ENCODE measurements at places on chromosomes 4 and X. TPM values are rescaled to one million over a fixed set of nuclear protein-coding genes. Genes with fewer than 3 reads are reported as not detected.
A peak's percentile ranks its signal among the peaks of the same experiment; 100 is the strongest.

DNA sequence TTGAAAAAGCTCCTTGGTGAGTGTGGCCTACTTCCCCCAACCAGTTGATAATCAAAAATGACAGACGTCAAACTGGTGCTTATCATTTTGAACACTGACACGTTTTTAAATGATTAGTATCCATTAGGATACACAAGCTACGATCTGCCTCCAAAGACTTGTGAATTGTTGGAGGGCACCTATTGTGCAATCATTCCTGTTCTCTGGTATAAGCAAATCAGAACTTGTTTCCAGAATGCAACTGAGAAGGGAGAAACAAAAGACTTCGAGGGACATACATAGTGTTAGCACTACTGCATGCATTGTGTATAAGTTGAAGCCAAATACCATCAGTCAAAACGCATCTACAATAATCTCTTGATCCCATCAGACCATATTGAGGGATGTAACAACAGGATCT lies 11.6 kb downstream of the NPY2R start:
- no peak for DNase-seq

- peak; percentile 89 for DNase-seq
Observed at GRCh38 chr4:153084980-153085630, 119.1 kb upstream of the TRIM2 start.

DNA sequence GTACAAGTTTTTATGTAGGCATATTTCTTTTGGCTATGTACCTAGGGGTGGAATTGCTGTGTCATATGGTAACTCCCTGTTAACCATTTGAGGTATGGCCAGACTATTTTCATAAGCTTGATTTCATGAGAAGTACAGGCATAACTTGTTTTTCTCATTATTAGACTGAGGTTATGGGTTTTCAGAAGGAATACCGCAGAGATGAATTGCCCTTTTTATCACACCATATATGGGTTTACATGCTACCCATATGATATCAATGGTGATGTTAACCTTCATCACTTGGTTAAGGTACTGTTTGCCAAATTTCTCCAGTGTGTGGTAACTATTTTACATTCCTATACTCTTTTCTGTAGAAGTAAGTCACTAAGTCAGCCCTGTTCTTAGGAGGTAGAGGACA lies 23.5 kb downstream of the RAB40A start:
- no peak for DNase-seq

DNA sequence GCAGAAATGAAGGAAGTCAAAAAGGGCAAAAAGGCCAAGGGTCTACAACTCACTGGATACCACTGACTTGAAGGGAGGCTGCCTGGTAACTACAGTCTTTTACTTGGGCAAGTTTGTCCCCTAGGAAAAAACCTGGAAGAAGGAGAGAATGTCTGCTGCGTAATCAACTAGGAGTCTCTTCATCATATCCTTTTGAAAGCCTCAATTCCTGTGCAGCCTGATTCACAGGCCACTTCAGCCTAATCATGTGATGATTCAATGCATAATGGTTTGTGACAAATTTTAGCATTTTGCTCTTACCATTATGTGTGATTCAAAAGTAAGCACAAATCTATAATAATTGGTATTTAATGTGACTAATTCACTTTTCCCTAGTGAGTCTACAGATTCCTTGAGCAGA lies 273.6 kb downstream of the FRMPD4 start:
- DNase-seq, result no peak

DNA sequence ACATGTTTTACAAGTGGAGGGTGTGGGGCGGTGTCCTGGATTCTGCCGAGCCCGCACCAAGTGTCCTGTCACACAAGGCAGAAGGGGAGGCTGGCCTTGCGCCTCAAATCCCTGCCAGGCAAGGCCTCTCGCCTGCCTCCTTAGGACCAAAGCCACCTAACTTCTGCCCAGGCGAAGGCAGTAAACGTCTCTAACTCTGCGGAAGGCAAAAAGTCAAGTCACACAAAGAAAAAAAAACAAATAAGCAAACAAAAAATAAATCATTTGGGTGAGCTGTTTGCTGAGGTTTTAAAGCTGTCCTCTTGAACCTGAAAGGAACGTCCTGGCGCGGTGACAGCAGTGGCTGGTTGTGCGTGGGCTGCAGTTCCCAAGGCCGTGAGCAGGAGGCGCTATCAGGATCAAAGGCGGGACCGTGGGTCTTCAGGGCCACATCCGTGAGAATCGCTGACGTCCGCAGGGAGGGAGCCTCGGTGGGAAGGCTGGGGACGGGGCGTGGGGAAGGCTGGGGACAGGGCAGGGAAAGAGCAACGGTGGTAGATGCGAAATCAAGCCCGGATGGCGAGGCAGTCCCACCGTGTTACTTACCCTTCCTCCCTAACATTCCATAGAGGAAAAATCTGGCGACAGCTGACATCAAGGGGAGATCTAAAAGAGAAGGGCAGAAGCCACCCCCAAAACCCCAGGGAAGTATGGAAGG lies 99.1 kb downstream of the TRAPPC11 start:
- DNase-seq, result peak; percentile 46

- DNase-seq, result no peak
Observed at GRCh38 chr4:74357965-74358364, 7.0 kb upstream of the EREG start.

DNA sequence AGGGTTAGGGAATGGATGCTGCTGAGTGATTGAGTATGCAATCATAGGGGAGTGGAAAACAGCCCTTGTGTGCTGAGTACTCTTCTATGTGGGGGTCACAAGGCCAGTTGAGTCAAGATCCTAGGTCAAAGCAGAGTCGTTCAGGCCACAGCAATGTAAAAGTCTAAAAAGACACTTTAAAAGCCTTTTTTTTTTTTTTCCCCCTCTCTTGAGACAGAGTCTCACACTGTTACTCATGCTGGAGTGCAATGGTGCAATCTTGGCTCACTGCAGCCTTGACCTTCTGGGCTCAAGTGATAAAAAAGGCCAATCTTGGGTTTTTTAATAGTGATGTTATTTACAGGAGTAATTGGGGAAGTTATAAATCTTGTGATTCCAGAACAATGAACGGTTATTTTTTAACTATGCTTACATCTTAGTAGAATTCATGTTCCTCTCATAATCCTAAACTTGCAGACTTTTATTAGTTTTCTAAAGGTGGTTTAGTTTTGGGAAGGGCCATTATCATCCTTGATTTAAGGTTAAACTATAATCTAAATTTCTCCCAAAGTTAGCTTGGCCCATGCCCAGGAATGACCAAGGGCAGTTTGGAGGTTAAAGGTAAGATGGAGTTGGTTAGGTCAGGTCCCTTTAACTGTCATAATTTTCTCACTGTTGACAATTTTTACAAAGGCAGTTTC lies 82.2 kb upstream of the BMP2K start:
- DNase-seq, result peak; percentile 54

GRCh38 chr4:110418641-110419040 lies 57.3 kb upstream of the ENPEP start:
- no peak for DNase-seq

GRCh38 chr4:14138106-14138505 lies 510.6 kb upstream of the BOD1L1 start:
- no peak for DNase-seq

DNA sequence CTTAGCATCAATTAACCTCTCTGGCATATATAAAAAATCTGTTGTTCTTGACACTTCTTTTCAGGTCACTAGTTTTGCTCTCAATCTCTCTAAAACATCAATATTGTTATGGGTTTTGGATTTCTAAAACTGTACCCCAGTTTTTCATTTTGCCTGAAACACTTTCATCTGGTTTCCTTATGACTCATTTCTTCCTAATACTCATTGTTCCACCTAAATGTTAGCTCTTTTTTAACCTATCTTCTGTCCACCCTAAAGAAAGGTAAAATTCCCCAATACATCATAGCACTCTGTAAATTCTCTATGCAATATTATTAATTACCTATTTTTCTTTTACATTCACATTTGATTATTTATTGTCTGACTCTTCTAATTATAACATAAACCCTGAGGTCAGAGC lies 575.5 kb upstream of the NDST4 start:
- DNase-seq, result no peak

DNA sequence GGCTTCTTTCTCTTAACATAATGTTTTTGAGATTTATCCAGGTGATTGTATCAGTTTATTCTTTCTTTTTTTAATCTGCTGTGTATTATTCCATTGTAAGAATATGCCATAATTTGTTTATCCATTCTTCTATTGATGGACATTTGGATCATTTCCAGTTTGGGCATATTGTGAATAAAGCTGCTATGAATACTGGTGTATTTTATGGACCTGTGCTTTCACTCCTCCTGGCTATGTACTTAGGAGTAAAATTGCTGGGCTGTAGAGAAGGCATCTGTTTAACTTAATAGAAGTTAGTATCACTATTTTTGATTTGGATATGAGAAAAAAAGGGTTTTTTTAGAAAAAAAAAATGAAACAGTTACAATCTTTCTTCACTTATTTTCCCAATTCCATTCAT lies 50.0 kb upstream of the FAM9C start:
- DNase-seq, result no peak

DNA sequence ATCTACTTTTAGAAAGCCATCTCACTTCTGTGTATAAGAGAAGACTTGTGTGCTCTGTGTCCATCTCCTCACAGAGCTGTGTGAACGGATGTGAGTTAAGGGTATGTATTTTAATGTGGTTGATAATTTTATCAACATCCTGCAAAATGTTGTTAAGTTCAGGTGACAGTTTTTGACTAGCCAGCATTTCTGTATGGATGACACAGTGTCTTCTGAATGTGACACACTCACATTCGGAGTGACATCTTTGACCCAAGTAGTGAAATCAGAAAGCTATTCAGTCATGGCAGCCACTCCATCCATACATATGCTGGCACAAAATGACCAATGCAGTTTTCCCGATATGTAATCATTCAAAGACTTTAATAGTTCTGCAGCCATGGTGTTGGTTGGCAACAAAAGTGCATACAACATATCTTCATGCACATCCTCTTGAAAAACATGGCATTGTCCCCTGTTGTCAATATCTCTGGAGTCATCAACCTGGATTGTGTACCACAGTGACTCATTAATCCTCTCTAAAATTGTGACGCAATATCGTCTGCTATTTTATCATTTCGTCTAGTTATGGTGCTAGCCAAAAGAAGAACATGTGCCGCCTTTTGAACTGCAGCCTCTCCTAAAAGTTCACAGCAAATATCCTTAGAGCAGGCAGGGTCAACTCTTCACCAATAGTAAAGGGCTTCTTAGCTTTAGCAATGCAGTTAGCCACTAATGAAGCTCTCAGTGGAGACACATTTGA lies 6.8 kb upstream of the FGF2 start:
- no peak for DNase-seq

GRCh38 chr4:184154199-184154598 lies 63.5 kb downstream of the ENPP6 start:
- no peak for DNase-seq

- no peak for DNase-seq
Observed at GRCh38 chr4:19309378-19309777, 942.3 kb upstream of the SLIT2 start.

DNA sequence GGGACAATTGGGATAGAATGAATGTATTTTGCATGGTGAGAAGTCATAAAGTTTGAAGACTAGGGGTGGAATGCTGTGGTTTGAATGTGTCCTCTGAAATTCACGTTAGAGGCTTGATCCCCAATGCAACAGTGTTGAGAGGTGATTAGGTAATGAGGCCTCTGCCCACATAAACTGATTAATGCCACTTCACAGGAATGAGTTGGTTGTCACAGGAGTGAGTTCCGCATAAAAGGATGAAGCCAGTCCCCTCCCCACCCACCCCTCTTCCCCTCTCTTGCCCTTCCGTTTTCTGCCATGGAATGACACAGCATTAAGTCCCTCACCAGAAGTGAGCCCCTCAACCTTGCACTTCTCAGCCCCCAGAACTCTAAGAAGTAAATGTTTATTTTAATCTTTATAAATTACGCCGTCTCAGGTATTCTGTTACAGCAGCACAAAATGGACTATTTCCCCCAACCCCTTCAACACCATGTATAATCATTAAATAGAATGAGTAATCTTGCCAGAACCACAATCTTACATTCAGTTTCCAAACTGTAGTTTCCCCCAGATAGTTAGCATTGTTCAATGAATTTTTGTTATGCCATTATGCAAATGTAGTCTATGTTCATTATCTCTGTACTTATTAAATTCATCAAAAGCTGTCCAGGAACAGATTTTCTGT lies 5.5 kb upstream of the MMAA start:
- no peak for DNase-seq

DNA sequence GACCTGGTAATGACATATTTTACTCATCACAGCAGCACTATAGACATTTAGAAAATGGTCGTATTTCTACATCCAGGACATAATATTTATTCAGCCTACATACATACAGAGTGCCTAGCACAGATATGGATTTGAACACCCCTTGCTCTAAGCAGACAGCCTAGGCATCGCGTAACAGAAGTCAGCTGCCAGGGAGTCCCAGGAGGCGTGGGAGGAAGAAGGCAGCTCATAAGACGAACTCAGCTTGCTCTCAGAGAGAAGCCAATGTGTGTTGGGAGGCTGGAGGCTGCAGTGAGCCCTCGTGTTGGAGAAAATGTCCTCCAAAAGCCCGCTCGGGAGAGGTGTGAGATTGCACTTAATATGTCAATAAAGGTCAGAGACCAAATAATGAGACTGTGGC lies 131.6 kb downstream of the BCOR start:
- no peak for DNase-seq

GRCh38 chrX:52420824-52421443 lies 52.1 kb downstream of the XAGE2 start:
- DNase-seq, result no peak

DNA sequence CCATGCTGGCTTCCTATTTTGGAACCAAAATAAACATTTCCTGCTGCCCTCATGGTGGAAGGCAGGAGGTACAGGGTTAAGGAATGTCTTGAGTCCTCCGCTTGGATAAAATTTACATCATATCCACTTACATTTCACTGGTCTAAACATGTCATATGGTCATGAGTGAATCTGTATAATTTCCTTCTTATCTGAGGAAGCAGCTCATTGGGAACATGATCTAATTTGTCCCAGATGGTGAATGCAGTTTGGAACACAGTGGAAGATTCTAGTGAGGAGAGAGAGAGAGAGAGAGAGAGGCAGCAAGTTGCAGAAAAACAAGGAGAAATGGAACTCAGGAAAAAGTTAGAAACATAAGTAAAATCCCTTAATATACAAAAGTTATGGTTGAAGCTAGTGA lies 46.8 kb downstream of the MXRA5 start:
- no peak for DNase-seq

GRCh38 chrX:71225676-71226075 lies 2.7 kb downstream of the GJB1 start:
- DNase-seq, result no peak

GRCh38 chr4:152485726-152486276 lies 50.1 kb downstream of the FBXW7 start:
- DNase-seq, result no peak

- DNase-seq, result peak; percentile 43
Observed at GRCh38 chr4:575281-576141, 584 bp downstream of the TMEM271 start.

Gene BGN
- total RNA-seq, result 18.9 TPM

Gene FAM241A
- total RNA-seq, result 1.9 TPM

Gene PFKFB1
- total RNA-seq, result not detected

Gene SRPK3
- total RNA-seq, result 0.14 TPM

Gene RHOXF2B
- total RNA-seq, result not detected

Gene TNMD
- total RNA-seq, result not detected

Gene CAPN6
- total RNA-seq, result 0.11 TPM

Gene CD38
- 14.0 TPM for total RNA-seq

Gene AGTR2
- 0.78 TPM for total RNA-seq

Gene IL2
- total RNA-seq, result not detected

Gene PRMT9
- total RNA-seq, result 13.5 TPM

Gene HMGN5
- total RNA-seq, result 5.3 TPM

Gene SPARCL1
- 201 TPM for total RNA-seq

Gene TMSB15C
- 0.41 TPM for total RNA-seq

Gene CNKSR2
- 1.6 TPM for total RNA-seq

Gene PITX2
- total RNA-seq, result not detected

Gene UGT2B11
- total RNA-seq, result 0.22 TPM
